Activated CD4-positive, alpha-beta T cell treated with anti-CD3 and anti-CD28 coated beads for 24 hours (primary cell): ENCODE measurements at places on chromosomes 7 and 10.

- no peak for DNase-seq
These were observed 25.5 kb upstream of the EBLN1 start for GRCh38 chr10:22243321-22243720.

- no peak for DNase-seq
These were observed 8.9 kb downstream of the SFTPD start for GRCh38 chr10:79939969-79940368.

- DNase-seq, result no peak
These were observed 20.1 kb downstream of the CCSER2 start for GRCh38 chr10:84348447-84348846.

DNA sequence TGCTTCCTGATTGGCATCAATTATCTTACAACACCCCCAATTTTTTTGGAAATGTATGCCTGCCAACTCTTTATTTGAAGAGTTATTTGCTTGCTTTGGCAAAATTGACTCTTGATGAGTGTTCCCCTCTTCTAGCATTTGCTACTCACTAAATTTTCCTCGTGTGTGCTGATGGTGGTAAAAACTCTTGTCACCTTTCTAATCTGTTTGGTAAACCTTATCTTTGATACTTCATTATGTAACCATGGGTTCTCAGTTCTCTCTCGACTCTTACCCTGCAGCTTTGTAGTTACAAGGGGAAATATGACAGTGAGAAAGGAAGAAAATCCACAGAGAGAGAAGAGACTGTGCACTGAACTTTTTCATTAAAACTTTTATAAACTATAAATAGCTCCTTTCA lies 102.5 kb downstream of the CDK14 start:
- no peak for DNase-seq

GRCh38 chr7:47776335-47776734 lies 171.9 kb downstream of the PKD1L1 start:
- no peak for DNase-seq

DNA sequence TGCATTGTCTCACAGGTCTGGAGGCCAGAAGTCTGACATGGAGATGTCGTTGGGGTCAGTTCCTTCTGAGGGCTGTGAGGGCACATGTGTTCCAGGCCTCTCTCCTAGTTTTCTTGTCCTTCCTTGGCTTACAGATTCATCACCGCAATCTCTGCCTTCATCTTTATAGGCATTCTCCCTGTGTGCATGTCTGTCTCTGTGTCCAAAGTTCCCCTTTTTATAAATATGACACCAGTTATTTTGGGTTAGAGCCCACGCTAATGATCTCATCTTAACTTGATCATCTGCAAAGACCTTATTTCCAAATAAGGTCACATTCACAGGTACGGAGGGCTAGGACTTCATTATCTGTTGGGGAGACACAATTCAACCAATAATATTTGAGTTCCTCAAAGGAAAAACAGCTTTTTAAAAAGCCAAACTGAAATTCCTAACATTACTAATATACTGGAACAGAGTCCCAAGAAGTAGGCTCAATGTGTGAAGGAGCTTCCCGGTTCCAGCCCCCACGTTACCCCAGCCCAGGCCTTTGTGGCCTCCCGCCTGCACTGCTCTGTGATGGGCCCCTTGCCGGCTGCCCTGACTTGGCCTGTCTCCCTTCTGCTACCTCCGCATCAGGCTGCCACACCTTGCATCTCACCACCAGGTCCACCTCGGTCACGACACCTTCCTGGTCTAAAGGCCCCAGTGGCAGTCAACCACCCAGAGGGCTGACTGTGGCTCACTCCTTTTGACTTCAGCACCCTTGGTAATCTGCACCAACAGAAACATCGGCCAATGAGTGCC lies 142.7 kb downstream of the KCNMA1 start:
- DNase-seq, result no peak

DNA sequence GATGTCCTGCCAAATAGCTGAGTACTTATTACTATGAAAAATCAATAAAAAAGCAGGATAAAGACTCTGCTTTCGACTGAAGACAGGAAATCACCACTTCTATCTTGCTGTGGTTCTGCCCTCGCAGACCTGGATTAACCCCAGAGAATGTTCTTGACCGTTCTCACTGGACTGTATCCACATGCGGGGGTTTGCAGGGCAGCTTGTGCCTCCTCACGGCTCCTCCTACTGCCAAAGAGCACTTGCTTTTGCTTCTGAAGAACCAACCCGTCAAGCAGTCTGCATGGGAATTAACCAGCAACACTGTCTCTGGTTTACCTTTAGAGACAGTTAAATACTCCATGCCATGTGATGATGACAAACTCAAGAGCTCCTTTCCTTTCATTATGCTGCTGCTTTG lies 184.0 kb downstream of the GFRA1 start:
- DNase-seq, result no peak

DNA sequence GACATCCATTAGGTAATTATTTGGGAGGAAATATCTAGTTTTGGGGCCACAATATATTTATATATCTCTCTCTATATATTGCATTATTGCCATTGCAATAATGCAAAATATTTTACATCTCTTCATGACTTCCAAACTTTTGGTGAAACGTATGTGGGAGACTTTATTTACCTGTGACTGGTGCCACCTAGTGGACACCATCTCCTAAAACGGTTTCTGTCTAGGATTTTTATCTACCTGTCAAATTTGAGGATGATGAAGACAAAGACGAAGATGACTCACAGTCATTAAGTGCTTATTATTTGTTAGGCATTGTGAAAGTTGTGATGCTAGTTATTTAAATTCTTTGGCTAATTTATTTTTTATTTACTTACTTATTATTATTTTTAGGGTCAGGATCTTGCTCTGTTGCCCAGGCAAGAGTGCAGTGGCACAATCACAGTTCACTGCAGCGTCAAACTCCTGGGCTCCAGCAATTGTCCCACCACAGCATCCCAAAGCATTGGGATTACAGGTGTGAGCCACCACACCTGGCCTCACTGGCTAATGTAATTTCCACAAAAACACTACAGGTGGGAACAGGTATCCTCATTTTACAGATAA lies 18.7 kb upstream of the CBLL1 start:
- DNase-seq, result peak; percentile 40

- DNase-seq, result no peak
These were observed 114.9 kb upstream of the NANOS1 start for GRCh38 chr10:118914629-118915028.

GRCh38 chr7:33336820-33337219 lies 207.5 kb downstream of the BBS9 start:
- DNase-seq, result no peak

GRCh38 chr10:111801841-111802240 lies 381.7 kb downstream of the GPAM start:
- no peak for DNase-seq

DNA sequence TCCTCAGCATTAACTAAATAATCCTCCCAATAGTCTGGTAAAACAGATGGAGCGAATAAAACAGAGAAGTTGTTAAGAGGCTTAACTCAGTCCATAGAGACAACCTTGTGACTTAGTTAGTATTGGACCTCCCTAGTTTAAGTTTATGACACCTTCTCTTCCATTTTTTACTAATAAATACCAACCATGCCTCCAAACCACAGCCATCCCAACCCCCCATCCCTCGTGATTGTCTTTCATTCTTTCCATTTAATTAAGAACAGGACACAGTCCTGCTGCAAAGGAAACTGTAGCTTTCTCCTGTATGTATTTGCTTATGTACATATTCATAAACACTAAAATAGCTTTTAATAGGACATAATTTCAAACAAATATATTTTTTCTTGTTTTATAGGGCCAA lies 238.2 kb downstream of the SEMA3D start:
- DNase-seq, result no peak

- DNase-seq, result no peak
These were observed 265.9 kb upstream of the NRP1 start for GRCh38 chr10:33600381-33600780.

GRCh38 chr7:50331564-50332208 lies 27.2 kb downstream of the IKZF1 start:
- DNase-seq, result no peak

DNA sequence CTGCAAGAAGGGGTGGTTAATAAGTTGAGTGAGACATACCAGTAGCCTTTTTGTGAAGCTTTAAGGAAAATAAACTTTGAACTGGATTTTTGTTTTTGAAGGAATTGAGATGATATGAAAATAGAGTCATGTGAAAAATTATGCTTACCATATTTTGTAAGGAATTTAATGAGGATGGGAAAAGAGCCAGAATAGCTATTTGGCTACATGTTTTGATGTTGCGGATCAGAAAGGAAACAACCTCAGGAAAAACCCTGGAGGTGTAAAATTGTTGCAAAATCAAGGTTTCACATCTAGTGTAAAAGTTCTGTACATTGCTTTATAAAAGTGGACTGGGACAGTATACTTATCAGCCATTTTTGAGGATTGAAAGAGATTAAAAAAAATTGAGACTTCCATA lies 15.0 kb downstream of the TBC1D12 start:
- DNase-seq, result no peak

- no peak for DNase-seq
These were observed 41.8 kb downstream of the FAM20C start for GRCh38 chr7:234051-234707.

DNA sequence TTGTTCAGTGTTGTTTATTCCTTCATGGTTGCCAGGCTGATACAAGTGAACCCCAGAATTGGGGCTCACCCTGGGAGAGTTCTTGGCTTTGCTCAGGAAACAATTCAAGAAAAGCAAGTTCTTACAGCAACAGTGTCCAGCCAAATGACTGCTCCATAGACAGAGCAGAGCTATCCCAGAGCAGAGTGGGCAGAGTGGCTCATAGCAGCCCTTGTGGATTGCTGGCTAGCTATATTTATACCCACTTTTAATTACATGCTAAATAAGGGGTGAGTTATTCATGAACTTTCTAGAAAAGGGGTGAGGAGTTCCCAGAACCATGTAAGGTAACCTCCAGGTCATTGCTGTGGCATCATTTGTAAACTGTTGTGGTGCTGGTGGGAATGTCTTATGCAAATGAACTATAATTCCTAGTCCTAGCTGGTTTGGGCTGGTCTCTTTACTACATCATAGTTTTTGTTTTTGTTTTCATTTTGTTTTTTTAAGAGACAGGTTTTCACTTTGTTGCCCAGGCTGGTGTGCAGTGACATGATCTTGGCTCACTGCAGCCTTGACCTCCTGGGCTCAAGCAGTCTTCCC lies 59.9 kb upstream of the HBP1 start:
- no peak for DNase-seq

- DNase-seq, result no peak
These were observed 52.5 kb downstream of the SLC25A13 start for GRCh38 chr7:96269246-96269994.

DNA sequence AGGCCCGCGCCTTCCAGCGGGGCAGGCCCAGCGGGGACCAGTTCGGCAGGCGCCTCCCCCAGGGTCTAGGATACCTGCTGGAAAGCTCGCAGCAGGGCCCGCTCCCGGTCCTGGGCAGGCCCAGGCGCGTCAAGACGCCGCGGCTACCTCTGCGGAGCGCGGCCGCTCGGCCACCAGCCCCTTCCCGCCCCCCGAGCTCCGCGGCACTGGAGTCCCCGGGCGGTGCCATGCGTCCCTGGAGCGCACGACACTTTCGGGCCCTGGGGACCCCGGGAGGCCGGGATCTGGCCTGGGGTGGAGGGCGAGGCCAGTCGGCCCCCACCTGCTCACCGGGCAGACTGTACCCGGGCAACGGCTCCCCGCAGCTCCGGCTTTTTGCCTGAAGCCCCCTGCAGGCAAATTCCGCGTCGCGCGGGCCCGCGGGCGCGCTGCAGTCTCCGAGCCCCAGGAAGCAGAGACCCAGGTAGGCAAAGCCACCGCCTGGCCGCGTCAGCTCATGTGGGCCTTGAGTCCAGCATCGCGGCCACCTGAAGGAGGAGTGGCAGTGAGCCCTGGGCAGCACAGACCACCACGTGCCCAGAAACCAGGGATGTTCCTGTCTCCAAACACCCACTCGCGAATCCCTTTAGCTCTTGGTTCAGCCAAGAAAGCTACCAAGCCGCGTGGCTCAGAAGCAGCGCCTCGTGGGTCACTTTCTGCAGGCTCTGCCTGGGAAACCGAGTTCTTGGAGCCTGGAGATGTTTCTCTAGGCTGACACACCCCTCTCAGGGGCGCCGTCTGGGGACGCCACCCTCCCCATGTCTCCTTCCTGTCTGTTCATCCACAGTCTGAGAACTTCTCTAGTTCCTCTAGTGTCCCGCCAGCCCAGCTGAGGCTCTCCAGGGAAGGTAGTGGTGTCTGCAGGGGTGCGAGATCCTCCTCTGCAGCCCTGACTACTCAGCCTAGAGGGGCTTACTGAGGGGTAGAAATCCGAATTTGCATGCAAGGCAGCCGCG lies 46.1 kb upstream of the APBB1IP start:
- DNase-seq, result no peak

GRCh38 chr7:886626-887487 lies 10.5 kb downstream of the GET4 start:
- no peak for DNase-seq

- no peak for DNase-seq
These were observed 10.4 kb downstream of the PMPCB start for GRCh38 chr7:103307503-103308231.

GRCh38 chr10:126111516-126111915 lies 215.2 kb downstream of the FANK1 start:
- no peak for DNase-seq

DNA sequence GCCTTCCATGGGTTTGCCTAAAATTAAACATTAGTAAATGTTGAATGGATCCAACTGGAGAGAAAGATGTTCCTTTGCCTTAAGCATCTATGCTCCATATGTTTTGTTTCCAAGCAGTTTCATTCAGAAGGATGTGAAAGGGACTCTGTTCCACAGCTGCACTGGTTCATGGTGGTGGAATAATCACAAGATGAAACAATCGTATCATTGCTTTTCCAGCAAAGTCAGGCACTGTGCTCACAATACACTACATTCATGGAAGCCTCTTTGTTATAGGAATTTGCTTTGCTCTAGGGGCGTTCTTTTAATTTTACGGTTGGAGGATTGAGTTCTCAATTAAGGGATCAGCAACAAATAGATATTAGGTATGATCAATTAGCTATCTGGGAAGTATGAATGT lies 33.8 kb downstream of the RAMP3 start:
- no peak for DNase-seq

DNA sequence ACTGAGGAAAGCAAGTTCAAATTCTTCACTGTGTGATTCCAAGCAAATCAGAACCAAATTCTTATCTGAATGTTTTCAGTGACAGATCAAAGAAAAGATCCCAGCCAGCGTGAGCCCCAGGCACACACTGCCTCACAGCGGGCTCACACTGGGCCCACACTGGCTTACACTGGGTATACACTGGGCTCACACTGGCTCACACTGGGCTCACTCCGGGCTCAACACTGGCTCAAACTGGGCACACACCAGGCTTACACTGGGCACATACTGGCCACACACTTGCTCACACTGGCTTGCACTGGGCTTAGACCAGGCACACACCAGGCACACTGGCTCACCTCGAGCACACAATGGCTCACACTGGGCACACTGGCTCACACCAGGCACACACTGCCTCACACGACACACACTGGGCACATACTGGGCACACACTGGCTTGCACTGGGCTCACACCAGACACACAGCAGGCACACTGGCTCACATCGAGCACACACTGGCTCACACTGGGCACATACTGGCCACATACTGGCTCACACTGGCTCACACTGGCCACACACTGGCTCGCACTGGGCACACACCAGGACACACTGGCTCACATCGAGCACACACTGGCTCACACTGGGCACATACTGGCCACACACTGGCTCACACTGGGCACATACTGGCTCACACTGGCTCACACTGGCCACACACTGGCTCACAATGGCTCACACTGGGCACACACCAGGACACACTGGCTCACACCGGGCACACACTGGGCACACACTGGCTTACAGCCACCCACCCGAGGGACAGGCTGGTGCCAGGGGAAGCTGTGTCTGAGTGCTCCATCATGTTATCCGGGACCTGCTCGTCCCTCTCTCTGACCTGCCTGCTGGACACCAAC lies 156.3 kb downstream of the PTPRN2 start:
- no peak for DNase-seq
